T follicular helper cell (primary cell): ENCODE measurements at places on chromosomes 7 and 10.

- DNase-seq = no peak
Observed at GRCh38 chr7:93575555-93576399, 1.3 kb upstream of the CALCR start.

DNA sequence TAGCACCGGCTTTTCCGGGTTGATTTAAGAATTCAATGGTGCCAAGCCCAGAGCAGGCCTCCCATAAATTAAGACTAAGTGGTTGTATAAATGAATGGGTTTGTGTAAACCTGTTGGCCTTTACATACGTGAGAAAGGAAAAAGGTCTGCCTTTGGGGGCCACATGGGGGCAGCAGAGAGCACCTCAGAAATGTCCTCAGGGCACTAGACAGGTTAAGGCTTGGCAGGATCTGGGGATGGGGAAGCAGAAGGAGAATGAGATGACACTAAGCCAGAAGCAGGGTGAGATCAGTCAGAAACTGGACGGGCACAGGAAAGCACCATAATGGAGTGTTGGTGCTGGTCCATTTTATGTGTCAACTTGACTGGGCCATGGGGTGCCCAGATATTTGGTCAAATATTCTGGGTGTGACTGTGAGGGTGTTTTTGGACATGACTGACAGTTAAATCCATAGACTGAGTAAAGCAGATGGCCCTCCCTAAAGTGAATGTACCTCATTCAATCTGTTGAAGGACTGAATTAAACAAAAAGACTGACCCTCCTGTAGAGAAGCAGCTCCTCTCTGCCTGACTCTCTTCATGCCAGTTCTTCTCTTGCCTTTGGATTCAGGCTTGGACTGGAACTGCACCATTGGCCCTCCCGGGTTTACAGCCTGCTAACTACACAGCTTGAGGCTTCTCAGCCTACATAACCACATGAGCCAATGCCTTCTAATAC, 58.9 kb downstream of the FRMPD2 start:
- DNase-seq = no peak

DNA sequence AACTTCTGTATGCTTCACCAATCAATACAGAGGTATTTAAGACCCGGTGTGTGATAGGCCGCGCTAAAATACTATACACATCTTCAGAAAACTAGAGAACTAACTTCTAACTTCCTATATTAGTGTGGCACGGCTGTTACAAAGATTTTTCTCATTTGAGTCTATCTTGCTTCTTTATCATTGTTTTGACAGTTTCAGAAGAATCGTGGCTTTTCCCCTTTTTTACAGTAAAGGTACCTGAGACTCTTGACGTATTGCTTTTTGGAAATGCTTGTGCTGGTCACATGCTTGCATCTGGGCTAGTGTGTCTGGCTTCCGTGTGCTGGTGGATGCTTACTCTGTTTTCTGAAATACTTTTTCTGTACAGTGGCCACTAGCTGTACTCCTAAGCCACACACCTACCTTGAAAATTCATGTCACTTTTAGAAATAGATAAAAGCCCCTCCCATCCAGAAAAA, 12.7 kb downstream of the IKZF1 start:
- DNase-seq = peak; percentile 53

DNA sequence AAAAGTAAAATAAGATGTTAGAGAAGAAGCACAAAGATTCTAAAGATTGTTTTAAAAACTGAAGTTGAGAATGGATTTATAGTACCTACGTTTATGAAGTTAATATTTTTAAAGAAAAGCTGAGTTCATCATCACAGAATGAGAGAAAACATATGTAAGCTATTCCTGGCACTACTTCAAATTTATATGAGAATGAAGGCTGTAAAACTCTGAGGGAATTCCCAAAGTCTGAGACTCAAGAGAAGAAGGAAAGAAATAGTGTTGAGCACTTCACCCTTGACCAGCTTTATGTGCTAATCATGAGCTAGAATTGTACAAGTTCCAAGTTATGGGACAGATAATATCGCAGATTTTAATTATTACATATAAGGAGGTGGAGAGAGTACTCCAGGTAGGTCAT, 323.7 kb upstream of the GNAI1 start:
- DNase-seq = no peak

DNA sequence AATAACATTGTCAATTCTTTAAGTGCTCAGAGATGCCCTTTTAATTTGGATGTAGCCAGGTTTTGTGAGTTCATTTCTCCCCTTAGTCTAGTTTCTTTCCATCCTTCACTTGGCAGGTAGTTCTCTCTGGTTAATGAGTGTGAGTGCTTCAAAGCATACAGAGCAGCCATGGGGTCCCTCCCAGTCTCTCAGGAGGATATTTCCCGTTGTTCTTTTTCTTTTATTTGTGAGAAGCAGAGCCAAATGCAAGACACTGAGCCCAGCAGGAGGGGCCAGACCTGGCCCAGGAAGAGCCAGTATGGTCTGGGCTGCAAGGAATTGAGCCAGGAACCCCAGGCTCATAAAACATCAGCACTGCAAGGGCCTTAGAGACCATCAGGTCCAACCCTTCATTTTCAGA, 52.4 kb downstream of the PLCE1 start:
- DNase-seq = no peak

- DNase-seq = no peak
Observed at GRCh38 chr10:116487522-116488430, 58.0 kb upstream of the PNLIP start.

GRCh38 chr7:127667759-127668530, 16.0 kb downstream of the SND1 start:
- DNase-seq = no peak

DNA sequence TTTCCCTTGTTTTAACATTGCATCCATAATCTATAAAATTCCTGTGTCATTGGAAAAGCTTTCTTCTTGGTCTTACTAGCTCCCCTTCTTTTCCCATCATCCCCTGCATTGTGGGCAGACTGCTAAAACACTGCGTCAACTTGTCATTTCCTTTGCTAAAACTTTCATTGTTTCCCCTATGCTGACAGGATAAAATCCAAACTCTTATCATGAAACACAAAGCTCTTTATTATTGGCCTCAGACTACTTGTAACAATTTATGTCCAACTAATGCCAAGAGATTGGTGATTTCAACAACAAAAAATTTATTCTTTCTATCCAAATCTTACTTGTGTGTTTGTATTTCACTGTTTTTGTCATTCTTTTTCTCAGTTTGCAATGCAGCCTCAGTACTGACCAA, 339.1 kb downstream of the HGF start:
- DNase-seq = no peak

GRCh38 chr10:129888784-129889616, 75.1 kb downstream of the EBF3 start:
- peak; percentile 14 for DNase-seq

DNA sequence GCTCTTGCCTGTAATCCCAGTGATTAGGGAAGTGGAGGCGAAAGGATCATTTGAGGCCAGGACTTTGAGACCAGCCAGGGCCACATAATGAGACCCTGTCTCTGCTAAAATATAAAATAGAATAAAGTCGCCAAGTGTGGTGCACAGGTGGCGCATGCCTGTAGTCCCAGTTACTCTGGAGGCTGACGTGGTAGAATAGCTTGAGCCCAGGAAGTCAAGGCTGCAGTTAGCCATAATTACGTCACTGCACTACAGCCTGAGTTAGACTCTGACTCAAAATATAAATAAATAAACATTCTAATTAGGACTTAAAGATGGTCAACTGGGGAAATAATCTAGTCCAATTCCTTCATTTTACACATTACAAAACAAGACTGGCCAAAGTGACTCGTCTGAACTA, 768 bp downstream of the CHCHD2 start:
- DNase-seq = peak; percentile 17

- DNase-seq = no peak
Observed at GRCh38 chr7:116572036-116572435, 47.2 kb downstream of the CAV1 start.

DNA sequence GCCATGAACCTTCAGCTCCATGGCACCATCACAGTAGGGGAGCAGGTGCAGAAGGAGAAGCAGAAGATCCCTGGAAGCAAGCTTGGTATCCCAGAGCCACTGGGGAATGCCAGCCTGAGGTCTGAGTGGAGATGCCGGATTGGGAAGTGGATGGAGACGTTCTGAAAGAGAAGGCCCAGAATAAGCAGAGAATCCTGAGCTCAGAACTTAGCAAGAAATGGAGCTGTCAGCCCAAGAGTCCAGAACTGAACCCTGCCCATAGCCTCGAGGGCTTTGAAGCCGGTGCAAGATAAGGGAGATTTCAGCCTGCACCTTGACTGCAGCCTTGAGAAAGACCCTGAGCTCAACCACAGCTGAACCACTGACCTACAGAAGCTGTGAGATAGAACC, 13.9 kb upstream of the GDF10 start:
- no peak for DNase-seq
